ENCODE measurements at places on chromosomes 3 and 15. TPM values are rescaled to one million over a fixed set of nuclear protein-coding genes. Genes with fewer than 3 reads are reported as not detected.

Gene CYP11A1
- total RNA-seq, result 1.0 TPM

Gene IQCF5
- total RNA-seq, result not detected

Gene ZNF502
- total RNA-seq, result 6.0 TPM

Gene SRGAP3
- 7.8 TPM for total RNA-seq

Gene ANKRD63
- total RNA-seq, result not detected

Gene WDR93
- total RNA-seq, result not detected

Gene ADAMTS17
- total RNA-seq, result 0.17 TPM

Gene TUSC7
- not detected for total RNA-seq

Gene ACP3
- total RNA-seq, result 0.99 TPM

Gene MYO5A
- total RNA-seq, result 48.8 TPM
